ENCODE measurements at places on chromosomes 1 and 21. TPM values are rescaled to one million over a fixed set of nuclear protein-coding genes. Genes with fewer than 3 reads are reported as not detected.

DMBX1 gene
- not detected for total RNA-seq

KRTAP21-1 gene
- total RNA-seq = not detected

AGMAT gene
- total RNA-seq = 2.7 TPM

SPATA21 gene
- total RNA-seq = not detected

PRKAB2 gene
- 25.7 TPM for total RNA-seq

CR1L gene
- not detected for total RNA-seq

NBPF6 gene
- not detected for total RNA-seq

IFI44L gene
- 22.8 TPM for total RNA-seq

CLCNKB gene
- under 0.01 TPM for total RNA-seq

HRNR gene
- not detected for total RNA-seq

LCE2B gene
- total RNA-seq = not detected

RIT1 gene
- total RNA-seq = 39.5 TPM

TUT4 gene
- total RNA-seq = 15.3 TPM

HLCS gene
- 38.3 TPM for total RNA-seq

ORC1 gene
- 10.5 TPM for total RNA-seq

GPA33 gene
- total RNA-seq = not detected

GPR37L1 gene
- not detected for total RNA-seq

LSS gene
- total RNA-seq = 41.6 TPM

LPAR3 gene
- 2.0 TPM for total RNA-seq

CFHR1 gene
- 0.19 TPM for total RNA-seq
